WTC11 (cell line): ENCODE measurements at places on chromosomes 1 and 21.

- no peak for DNase-seq
Observed at GRCh38 chr1:56505792-56506743, 73.3 kb downstream of the PLPP3 start.

DNA sequence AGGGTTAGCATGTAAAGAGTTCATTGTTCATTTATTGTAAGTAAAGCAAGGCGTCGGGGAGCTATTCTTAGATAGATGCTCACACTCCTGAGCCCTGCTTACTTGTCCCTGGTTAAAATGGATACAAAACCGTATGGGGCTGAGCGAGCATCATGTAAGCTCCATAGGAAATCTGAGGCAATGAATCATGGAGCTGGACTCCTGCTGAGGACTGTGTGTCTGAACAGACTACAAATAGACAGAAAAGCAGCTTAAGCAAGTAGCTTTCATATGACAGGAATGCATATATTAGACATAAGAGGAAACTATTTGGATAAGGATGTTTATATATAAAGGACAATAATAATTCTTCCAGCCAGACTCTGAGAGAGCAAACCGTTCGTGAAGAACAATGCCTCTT lies 604.9 kb upstream of the PTBP2 start:
- DNase-seq: no peak

GRCh38 chr21:35525443-35525842 lies 476.3 kb upstream of the RUNX1 start:
- DNase-seq: no peak

GRCh38 chr1:230274254-230274653 lies 151.9 kb downstream of the PGBD5 start:
- peak; percentile 5 for DNase-seq

DNA sequence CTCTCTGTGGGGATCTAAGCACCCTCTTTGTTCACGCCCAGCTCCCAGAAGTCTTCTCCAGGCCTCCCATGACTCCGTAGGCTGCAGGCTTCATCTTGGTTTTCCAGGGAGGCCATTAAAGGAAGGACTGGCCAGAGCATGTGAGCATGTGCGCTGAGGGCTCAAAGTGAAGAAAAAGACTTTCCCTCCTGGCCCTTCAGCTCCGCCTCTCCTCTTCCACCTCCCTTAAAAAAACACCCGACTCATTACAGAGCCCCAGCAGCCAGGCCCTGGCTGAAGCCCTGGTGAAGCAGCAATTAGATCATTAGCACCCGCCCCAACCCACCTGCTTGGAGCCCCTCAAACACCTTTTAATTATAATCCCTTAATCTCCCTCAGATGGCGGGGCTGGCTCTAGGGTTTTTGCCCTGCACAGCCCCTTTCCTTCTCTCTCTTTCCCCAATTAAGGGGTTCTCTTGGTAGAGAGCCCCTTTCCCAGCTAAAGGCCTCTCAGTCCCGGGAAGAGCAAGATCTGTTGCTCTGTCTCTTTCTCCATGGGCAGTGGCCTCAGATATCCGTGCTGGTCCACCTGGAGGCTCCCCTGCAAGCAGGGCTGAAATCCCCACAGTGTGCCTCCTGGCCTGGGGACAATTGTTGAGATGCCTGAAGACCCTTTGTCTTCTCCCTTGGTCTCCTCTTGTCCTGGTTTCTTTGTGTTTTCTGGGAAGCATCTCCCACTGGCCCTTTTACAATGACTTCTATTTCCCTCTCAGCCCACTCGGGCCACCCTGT lies 30.5 kb downstream of the RHBG start:
- DNase-seq: no peak

GRCh38 chr1:66401244-66401643 lies 132.7 kb upstream of the SGIP1 start:
- DNase-seq: no peak

GRCh38 chr1:16920951-16921350 lies 780 bp upstream of the CROCC start:
- DNase-seq: no peak

GRCh38 chr1:31064111-31064717 lies 1.3 kb downstream of the PUM1 start:
- no peak for DNase-seq

- no peak for DNase-seq
Observed at GRCh38 chr1:161359291-161359690, 8.4 kb downstream of the CFAP126 start.

DNA sequence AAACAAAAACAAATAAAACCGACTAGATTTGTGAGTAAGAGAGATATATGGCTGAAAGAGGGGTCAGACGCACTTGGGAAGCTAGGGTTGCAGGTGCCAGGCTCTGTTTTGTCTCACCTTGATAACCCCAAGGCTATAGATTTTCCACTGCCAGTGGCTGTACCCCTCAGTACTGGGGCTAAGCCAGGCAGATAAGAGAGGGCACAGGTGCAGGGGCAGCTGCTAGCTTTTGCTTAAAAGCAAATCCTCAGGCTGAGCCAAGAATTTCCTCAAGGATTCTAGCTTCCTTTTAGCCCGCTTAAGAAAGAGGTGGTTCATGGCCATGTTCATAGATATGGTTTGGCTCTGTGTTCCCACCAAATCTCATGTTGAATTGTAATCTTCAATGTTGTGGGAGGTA lies 57.9 kb downstream of the OVGP1 start:
- no peak for DNase-seq

GRCh38 chr1:113269168-113269963 lies 120.9 kb upstream of the MAGI3 start:
- DNase-seq: no peak

DNA sequence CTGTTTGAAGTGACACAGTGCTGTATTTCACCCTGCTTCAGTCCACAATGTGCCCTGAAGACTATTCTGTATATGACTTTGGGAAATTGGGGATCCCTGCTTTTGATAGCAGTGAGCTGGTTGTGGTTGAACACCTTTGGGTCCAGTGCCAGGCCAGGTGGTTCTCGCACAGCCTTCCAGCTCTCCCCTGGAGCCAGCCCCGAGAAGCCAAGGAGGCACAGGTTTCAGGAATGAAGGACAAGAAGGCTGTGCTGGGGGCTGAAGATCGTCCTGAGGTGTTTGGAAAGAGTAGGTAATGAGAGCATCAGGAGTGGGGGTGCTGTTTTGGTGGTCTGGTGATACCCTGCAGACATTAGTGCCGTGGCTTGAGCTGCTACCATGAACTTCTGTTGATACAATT lies 131.4 kb upstream of the COL6A1 start:
- DNase-seq: no peak

- DNase-seq: no peak
Observed at GRCh38 chr1:2472561-2473177, 3.4 kb upstream of the PLCH2 start.

GRCh38 chr1:212254853-212255363 lies 30.3 kb upstream of the PPP2R5A start:
- no peak for DNase-seq

- peak; percentile 58 for DNase-seq
Observed at GRCh38 chr1:54610048-54610447, 13.3 kb downstream of the FAM151A start.

DNA sequence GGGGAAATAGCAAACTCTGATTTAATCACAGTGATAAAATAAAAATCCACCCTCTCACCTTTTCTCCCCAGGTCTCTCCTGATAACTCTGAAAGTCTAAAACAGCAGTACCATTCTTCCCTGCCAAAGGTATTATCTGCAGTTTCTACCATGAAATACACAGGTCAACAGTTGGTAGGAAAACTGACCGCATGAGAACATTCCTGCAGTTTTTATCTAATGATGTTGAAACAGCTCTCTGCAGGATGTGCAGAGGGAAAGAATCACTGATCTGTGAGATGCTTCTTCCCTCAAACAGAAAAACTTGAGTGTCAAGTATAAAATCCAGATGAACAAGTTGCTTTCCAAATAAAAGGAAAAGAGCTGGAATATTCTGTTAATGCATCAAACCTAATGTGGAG lies 39.1 kb downstream of the KCNJ6 start:
- DNase-seq: no peak

DNA sequence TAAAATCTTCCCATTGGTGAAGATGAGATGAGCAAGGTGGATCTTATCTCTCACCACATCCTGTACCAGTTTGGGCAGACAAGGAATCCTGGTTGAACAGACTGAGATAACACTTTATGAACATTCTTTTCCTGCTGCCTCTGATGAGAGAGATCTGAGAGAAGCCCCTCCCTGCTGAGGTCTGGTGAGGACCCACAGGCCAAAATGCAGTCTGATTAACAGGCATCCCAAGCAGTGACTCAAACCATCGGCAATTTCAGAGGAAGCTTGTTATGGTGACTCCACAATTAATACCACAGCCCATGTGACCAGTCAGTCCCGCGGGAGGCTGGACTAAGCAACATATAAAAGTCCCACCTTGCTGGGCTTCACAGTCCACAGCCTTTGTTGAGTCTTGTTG lies at the start of gene PRR9:
Gene PRR9 (plus strand): TSS at position 373 of the 400 bp plus-strand sequence. CDS start 561 bp downstream, outside the sequence.
- no peak for DNase-seq

DNA sequence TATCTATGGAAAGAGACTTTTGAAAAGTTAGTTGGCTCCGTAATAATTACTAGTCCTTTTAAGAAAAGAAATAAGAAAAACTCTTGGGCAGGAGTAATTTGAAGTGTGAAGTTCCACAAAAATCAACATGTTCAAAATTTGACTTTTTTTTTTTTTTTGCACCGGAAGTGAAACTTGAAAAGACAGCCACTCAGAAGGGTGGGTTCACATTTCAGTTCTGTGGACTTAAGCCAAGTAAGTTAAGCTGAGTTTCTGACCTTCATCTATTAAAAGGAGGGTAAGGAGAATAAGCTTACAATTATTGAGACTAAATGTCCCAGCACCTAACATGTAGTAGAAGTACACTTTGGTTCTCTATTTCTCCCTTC lies 11.0 kb downstream of the RO60 start:
- DNase-seq: no peak

DNA sequence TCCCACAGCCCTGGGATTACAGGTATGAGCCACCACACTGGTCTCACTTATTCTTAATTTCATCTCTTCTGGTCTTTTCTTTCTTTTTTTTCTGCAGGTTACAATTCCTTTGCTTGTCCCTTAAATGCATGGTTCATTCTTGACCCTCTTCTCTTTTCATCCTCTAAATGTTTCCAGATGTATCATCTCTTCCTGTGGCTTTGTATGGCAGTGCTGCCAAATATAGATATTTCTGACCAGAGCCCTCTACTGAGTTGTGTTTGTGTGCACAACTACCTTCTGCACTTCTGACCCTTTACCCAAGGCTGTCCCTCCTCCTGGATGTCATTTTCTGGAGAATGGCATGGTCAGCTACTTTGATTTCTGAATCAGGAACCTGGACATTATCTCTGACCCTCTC lies 32.5 kb downstream of the OLFML3 start:
- DNase-seq: no peak

GRCh38 chr1:20850021-20850420 lies 62.9 kb upstream of the HP1BP3 start:
- DNase-seq: no peak

DNA sequence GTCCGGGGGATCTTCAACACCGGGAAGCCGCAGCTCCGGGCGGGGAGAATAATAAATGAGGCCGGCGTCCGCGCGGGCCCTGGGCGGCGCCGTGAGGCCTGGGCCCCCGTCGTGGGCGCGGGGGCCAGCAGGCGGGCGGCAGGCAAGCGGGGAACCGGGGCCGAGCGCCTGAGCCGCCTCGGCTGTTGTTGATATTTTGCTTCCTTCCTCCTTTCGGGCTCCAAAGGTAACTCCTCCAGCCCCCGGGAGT lies at the start of gene MEF2D:
Gene MEF2D (minus strand): TSS at position 233 of the 250 bp plus-strand sequence. CDS start 17,483 bp downstream, outside the sequence.
- no peak for DNase-seq

DNA sequence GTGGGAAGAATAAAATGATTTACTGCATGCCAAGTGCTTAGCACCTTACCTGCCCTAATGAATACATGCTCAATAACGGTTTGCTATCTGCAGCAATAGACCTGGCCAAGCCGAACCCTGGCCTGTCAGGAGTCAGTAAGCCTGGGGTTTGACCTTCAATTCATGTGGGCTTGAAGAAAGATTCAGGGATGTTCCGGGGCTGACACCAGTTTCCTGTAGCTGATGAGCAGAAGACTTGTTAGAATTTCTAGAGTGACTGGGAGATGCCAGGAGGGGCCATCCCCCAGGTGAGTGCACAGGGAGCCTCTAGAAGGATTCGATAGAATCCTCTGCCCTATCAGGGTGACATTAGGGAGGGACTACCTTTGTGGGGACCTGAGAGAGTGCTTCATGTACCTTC lies 210.9 kb downstream of the HIVEP3 start:
- no peak for DNase-seq

DNA sequence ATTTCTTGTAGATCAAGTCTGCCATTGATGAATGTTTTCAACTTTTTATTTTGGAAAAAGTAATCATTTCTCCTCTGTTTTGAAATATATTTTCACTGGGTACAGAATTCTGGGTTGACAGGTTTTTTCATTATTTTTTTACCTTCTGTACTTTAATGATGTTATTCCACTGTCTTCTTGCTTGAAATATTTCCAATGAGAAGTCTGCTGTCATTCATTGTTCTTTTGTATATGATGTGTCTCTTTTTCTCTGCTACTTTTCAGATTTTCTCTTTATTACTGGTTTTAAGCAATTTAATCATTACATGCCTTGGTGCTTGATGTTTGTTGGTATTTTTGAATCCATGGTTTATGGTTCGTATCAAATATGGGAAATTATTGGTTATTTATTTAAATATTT lies 22.4 kb upstream of the FOXO6 start:
- DNase-seq: no peak

DNA sequence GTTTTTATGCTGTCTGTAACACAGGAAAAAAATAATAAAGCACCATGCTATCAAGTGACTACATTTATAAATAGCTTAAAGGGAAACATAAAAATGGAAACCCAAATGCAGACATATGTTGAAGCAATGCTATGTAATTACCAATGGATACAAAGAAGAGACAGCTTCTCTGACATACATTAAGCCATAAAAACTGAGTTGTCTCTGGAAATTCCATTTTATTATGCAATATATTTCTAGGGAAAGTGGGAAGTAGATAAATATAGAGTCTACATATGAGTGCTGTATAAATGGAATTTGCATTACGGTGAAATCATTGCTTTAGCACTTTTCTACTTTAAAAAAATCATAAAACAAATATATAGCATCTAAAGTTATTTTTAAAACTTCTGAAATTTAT lies 135.2 kb upstream of the COL11A1 start:
- DNase-seq: no peak

DNA sequence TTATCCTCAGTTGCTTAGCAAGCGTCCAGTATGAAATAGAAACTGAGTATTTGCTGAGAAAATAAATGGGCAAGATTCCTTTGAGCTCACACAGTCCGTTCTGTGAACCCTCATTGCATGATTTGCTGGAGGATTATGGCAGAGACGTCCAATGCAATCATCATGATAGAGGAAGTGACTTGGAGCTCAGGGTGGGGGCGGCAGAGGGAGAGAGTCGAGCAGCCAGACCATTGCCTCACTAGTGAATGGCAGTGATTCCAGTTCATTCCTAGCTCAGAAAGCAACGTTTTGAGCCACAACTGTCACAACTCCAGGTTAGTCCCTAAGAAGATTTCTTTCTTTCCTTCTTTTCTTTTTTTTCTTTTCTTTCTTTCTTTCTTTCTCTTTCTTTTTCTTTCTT lies 27.5 kb upstream of the COL9A2 start:
- no peak for DNase-seq
